ENCODE measurements at places on chromosomes 11 and 22.

- no peak for DNase-seq
- no peak within 1 kb of the TSS for H3K4me3 ChIP-seq
- H3K27me3 ChIP-seq, result peaks cover 9% of the 10 kb centered on the region
- H3K36me3 ChIP-seq, result no peaks in the 10 kb centered on the region
- no peak within 1 kb of the TSS for H3K27ac ChIP-seq
These were observed at the start of gene OR10A6 for GRCh38 chr11:7931168-7931567. OR10A6 (minus strand) TSS chr11:7931268; CDS start chr11:7928662, 2,606 bp downstream.

DNA sequence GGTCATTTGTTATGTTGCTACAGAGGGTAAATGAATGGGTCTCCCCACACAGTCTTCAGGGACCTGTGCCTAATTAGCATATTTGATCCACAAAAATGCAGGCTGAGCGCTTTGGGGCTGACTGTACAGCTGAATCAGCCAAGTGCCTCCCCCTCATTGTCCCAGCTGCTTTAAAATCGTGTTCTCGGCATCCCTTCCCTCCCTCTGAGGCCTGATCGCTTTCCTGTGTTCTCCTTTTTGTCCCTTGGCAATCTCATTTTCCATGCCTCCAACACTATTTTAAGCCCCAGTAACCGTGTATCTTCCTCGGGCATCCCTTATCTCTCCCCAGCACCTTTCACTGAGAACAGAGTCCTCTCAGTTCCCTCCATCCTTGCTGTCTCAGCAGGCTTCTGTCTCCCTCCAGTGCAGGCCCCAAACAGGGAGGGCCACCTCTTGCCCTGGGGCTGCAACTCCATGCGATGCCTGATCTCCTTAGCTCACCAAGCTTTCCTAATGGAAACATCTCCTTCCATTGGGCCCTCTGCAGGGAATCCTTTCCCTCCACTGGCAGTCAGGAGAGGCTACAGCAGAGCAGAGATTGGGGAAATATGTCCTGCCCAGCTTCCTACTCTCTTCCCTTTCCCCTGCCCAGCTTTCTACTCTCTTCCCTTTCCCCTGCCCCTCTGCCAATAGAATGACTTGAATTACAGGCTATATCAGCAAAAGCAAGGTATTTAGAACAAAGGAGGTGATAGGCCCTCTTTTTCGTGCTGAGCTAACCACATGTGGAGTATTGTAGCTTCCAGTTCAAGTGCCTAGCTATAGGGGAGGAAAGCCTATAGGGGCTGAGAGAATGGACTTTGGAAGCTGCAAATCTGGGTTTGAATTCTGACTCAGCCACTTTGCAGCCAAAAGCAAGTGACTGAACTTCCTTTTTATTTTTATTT, 13.8 kb downstream of the UQCR10 start:
- no peak overlapping the region for H3K4me3 ChIP-seq
- DNase-seq, result no peak
- H3K27ac ChIP-seq, result no peak overlapping the region
- peaks cover 2% of the 10 kb centered on the region for H3K27me3 ChIP-seq
- no peaks in the 10 kb centered on the region for H3K36me3 ChIP-seq

GRCh38 chr11:134762248-134763029, 350.4 kb upstream of the B3GAT1 start:
- no peaks in the 10 kb centered on the region for H3K27me3 ChIP-seq
- no peak overlapping the region for H3K27ac ChIP-seq
- no peaks in the 10 kb centered on the region for H3K36me3 ChIP-seq
- H3K4me1 ChIP-seq, result no peaks in the 10 kb centered on the region
- peak overlapping the region; percentile 45 for H3K4me3 ChIP-seq

DNA sequence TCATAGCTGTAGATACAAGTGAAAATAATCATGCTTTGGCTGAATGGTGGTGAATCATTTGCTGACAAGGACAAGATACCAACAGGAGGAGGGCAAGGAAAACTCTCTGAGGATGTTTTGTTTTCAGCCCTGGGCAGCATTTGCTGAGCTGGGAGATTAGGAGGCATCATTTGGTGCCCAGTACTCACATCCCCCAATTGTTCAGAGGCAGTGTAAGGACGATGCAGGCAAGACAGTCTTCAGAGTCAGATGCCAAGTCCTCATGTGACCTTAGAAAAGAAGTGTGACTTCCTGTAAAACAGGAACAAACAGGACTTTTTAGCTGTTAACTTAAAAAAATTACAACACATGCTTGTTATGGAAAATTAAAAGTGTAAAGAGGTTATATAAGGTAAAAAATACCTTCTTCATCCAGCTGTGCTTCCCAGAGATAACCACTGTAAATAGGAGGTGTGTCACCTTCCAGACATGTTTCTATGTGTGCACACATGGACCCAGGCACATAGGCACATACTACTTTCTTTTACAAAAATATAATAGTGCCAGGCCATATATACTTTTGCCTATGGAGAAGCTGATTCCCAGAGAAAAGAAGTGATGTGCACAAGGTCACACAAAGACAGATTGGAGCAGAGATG, 18.0 kb downstream of the CNTF start:
- H3K4me3 ChIP-seq, result no peak overlapping the region
- H3K27me3 ChIP-seq, result no peaks in the 10 kb centered on the region
- peak overlapping the region; percentile 17 for H3K27ac ChIP-seq
- H3K4me1 ChIP-seq, result peaks cover 8% of the 10 kb centered on the region
- no peak for DNase-seq

- H3K4me1 ChIP-seq, result no peaks in the 10 kb centered on the region
- H3K27me3 ChIP-seq, result no peaks in the 10 kb centered on the region
- H3K36me3 ChIP-seq, result peaks cover 33% of the 10 kb centered on the region
These were observed 56.7 kb downstream of the CTSC start for GRCh38 chr11:88280673-88281316.

- DNase-seq, result no peak
- no peaks in the 10 kb centered on the region for H3K36me3 ChIP-seq
- H3K4me1 ChIP-seq, result peaks cover 5% of the 10 kb centered on the region
- no peaks in the 10 kb centered on the region for H3K27me3 ChIP-seq
- H3K4me3 ChIP-seq, result no peak overlapping the region
These were observed 366.1 kb downstream of the CTTN start for GRCh38 chr11:70764356-70764905.

- H3K4me1 ChIP-seq, result no peaks in the 10 kb centered on the region
- peaks cover 14% of the 10 kb centered on the region for H3K27me3 ChIP-seq
- H3K4me3 ChIP-seq, result no peak overlapping the region
- no peak for DNase-seq
- no peak overlapping the region for H3K27ac ChIP-seq
These were observed 144.9 kb downstream of the HIPK3 start for GRCh38 chr11:33402066-33402465.

- peaks cover 11% of the 10 kb centered on the region for H3K27me3 ChIP-seq
- no peak overlapping the region for H3K27ac ChIP-seq
- H3K4me1 ChIP-seq, result peaks cover 2% of the 10 kb centered on the region
- no peak for DNase-seq
- H3K4me3 ChIP-seq, result no peak overlapping the region
These were observed 199.7 kb upstream of the TBCEL start for GRCh38 chr11:120824242-120824641.

GRCh38 chr11:78011301-78011700, 11.8 kb downstream of the KCTD14 start:
- no peaks in the 10 kb centered on the region for H3K36me3 ChIP-seq
- no peak overlapping the region for H3K4me3 ChIP-seq
- peaks cover 5% of the 10 kb centered on the region for H3K27me3 ChIP-seq
- no peaks in the 10 kb centered on the region for H3K4me1 ChIP-seq
- DNase-seq, result no peak
- no peak overlapping the region for H3K27ac ChIP-seq

DNA sequence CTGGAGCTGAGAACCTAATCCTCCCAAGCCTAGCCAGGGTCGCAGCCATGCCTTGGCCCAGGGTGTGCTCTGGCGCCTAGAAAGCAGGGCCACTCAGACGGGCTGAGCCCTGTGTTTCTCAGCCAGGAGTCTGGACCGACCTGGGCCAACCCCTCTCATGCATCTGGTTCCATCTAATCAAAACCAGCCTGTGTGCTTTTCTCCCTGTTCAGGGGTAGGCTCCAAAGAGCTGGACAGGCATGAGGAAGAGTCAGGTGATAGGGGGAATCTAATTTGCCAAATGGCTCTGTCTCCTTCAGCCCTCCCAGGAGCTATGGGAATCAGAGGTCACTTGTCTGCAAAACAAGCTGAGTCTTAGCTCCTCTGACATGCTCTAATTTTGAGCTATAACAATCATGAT, 55.7 kb downstream of the SCUBE1 start:
- peaks cover 8% of the 10 kb centered on the region for H3K27me3 ChIP-seq
- DNase-seq, result no peak
- H3K4me3 ChIP-seq, result no peak overlapping the region

- no peak overlapping the region for H3K27ac ChIP-seq
- peaks cover 1% of the 10 kb centered on the region for H3K4me1 ChIP-seq
- H3K36me3 ChIP-seq, result peaks cover 9% of the 10 kb centered on the region
- no peak overlapping the region for H3K4me3 ChIP-seq
- no peak for DNase-seq
These were observed 21.3 kb downstream of the AMPD3 start for GRCh38 chr11:10476342-10476741.

DNA sequence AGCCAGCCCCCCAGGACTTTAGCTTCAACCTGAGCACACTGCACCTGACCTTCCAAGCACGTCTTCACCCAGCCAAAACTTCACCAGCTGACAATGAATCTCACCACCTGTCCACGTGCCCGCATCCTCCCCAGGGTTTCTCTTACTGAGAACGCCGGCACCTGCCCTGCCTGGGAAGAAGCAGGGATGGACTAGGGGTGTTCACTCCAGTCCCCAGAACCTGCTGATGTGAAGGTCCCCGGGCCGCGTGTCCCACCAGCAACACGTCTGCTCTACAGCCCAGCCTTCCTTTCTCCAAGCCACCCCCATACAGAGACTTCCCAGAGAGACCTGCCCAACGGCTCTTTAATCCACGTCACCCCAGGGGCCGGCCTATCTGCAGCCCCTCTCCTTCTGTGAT, 12.8 kb downstream of the CPT1A start:
- peaks cover 9% of the 10 kb centered on the region for H3K36me3 ChIP-seq
- peak overlapping the region; percentile 67 for H3K4me3 ChIP-seq
- DNase-seq, result no peak
- H3K27me3 ChIP-seq, result no peaks in the 10 kb centered on the region
- H3K27ac ChIP-seq, result peak overlapping the region; percentile 78

DNA sequence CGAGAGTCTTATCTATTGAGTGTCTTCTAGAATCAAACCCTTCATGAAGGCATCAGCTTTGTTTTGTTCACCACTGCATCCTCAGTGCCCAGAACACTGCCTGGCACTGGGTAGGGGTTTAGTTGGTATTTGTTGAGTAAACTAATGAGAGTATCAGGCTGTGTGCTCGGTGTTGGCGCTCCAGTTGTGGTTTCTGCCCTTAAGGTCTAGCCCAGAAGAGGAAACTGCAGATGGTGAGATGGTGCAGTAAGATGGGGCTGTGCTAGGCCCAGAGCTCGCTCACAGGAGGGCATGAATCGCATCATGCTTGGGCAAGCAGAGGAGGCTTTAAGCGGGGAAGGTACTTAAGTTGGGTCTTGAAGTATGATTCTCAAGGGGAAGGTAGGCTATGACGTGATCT, 97.2 kb downstream of the FBXO7 start:
- DNase-seq, result no peak
- H3K4me1 ChIP-seq, result peaks cover 7% of the 10 kb centered on the region
- no peak overlapping the region for H3K4me3 ChIP-seq
